ENCODE measurements at places on chromosomes 1 and 21.

- no peak for DNase-seq
Measured at GRCh38 chr1:209710093-209710492, 5.4 kb downstream of the HSD11B1 start.

DNA sequence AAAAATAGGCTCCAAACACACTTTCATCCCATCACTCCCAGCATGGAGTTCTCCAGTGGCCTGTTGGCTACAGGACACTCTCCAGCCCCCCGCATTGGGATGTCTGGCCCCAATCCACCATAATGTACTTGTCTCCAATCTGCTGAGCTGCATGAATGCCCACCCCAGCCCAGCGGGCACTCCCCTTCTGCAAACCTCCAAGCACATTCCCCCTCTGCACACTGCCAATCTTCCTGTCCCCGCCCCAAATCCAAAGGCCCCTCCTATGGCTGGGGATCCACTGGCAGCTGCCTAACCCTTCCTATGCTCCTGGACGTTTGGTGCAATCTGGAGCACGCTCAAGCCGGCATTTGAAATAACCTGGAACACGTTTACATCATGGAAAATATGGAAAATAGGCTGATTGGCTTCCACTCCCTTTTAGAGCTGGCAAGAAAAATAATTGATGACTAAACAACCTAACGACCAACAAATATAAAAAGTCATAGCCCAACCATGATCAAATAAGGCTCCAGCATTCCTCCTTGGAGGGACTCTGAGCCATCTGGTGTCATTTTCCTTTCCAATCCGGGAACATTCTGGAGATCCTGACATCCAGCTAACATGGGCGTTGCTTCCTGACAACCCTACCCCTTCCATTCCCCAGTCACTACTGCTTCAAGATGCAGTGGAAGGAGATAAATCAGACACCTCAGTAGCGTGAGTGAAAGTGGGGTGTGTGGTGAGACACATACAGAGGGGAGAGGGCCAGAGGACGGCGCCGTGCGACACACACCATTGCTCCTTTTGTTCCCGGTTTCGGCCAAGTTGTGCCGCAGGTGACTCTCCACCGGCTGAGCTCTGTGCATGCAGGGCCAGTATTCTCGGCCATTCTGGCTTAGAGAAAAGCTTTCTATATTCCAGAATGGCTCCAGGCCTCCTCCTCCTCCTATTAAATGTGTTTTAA is 41.6 kb downstream of the PDE9A start:
- no peak for DNase-seq

GRCh38 chr1:20727746-20728316 is 4.7 kb downstream of the SH2D5 start:
- DNase-seq: no peak

- no peak for DNase-seq
Measured at GRCh38 chr1:41542196-41542930, 57.9 kb upstream of the EDN2 start.

DNA sequence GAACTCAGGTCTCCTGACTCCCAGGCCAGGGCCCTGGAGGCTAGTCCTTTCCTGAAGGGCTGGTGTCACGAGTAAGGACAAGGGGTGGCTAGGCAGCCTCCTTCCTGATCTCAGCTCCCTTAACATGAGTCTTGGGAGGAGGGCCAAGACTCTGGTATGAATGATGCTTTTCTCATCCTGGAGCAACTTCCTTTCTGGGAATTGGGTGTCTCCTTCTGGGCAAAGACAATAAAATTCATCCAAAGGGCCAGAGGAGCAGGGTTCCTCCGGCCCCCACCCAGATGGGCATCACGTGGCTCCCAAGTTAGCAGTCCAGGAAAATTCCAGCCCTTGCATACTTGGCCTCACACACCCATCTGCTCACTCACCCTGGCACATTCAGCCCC is at the start of gene FAM167B:
FAM167B (plus strand) TSS at position 335 of the 386 bp plus-strand sequence. CDS start 200 bp downstream, outside the sequence.
- DNase-seq: no peak

GRCh38 chr1:147598621-147599361 is 57.5 kb downstream of the BCL9 start:
- peak; percentile 35 for DNase-seq

- DNase-seq: no peak
Measured at GRCh38 chr21:34743831-34744230, 75.0 kb downstream of the CLIC6 start.

DNA sequence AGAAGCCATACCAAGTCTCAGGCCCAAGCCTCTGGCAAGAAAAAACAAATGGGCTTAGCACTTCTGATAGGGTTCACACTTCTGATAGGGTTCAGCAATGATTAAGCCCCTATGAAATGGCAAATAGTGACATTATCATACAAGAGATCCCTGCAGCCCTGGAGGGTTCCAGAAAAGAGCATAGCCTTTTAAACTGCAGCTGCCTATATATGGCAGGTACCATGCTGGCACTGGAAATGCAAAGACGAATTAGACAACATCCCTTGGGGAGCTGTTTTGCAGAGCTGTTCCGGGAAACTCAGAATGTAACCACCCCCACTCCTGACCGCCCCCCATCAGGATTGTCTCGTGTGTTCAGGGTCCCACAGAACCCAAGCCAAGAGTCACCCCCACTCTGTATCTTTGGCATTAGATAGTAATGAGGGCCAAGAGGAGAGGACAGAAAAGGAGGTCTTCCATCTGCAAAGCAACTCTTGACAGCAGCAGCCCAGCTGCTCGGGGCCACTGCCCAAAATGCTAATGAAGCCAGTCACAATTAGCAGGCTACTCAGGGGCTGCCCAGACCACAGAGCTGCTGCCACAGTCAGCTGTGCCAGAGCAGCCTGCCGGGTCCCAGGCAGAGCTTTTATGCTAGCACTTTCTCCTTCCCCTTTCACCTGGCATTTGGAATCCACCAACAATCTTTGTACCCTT is 50.9 kb downstream of the ITPKB start:
- no peak for DNase-seq

DNA sequence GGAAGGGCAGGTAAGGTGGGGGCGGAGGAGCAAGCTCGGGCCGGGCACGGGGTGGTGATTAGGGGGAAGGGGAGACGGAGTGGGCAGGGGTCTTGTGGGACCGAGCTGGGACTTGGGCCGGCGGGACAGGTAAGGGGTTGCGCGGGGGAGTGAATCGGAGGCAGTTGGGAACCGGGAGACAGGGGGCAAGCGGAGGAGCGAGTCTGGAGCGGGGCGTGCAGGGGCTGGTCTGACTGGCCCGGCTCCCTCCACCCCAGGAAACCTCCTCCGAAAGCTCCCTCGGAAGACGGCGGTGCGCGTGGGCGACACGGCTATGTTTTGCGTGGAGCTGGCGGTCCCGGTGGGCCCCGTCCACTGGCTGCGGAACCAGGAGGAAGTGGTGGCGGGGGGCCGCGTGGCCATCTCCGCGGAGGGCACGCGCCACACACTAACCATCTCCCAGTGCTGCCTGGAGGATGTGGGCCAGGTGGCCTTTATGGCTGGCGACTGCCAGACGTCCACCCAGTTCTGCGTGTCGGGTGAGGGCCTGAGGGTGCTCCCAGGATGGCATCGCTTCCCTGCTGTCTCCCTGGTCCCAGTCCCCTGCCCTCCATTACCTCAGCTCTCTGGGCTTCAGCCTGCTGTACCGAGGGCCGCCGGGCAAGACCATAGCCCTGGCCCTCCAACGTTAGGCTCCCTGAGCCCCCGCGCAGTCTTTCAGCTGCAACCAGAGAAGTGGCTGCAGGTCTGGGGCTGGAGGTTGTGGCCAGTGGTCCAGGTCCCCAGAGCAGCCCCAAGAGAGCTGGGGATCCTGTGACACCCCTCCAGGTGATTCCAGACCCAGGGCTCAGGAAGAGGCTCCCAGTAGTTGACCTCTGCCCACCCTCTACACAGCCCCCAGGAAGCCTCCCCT is 6.3 kb downstream of the OBSCN start:
- no peak for DNase-seq

DNA sequence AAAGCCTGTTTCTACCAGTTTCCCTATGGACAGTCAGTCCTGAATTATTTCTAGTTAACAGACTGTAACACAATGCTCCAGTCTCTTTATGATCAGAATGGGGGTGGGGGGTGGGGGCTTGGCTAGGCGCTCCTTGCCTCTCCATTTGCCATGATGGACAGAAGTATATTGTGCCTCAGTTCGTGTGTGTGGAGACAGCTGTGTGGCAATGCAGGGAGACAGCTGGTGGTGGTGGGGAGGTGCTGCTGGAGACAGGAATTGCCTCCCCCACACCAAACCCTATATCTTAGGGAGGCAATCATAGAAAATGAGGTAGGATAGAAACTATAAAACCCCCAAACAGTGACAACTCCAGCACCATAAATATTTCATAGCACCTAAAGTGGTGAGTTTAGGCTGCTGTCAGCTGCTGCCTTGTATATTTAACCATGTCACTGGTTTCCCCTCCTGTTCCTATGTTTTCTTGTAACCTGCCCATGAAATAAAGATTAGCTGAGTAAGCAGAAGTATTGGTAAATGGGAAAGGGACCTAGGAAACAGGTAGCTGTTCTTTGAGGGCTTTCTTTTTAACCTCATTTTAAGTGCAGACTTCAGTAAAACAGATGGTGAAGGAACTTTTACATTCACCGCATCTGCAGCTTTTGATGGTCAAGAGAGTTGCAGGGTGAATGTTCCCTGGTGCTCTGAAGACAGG is 3.4 kb downstream of the PLXNA2 start:
- DNase-seq: no peak

GRCh38 chr1:112265931-112266330 is 130.1 kb upstream of the CTTNBP2NL start:
- DNase-seq: no peak

- DNase-seq: no peak
Measured at GRCh38 chr1:234134878-234135277, 230.4 kb downstream of the SLC35F3 start.

- no peak for DNase-seq
Measured at GRCh38 chr1:22754106-22754768, 43.6 kb downstream of the EPHB2 start.

GRCh38 chr1:27521336-27521831 is 31.4 kb upstream of the WASF2 start:
- peak; percentile 70 for DNase-seq

- no peak for DNase-seq
Measured at GRCh38 chr1:108881369-108881768, 4.6 kb downstream of the GPSM2 start.

DNA sequence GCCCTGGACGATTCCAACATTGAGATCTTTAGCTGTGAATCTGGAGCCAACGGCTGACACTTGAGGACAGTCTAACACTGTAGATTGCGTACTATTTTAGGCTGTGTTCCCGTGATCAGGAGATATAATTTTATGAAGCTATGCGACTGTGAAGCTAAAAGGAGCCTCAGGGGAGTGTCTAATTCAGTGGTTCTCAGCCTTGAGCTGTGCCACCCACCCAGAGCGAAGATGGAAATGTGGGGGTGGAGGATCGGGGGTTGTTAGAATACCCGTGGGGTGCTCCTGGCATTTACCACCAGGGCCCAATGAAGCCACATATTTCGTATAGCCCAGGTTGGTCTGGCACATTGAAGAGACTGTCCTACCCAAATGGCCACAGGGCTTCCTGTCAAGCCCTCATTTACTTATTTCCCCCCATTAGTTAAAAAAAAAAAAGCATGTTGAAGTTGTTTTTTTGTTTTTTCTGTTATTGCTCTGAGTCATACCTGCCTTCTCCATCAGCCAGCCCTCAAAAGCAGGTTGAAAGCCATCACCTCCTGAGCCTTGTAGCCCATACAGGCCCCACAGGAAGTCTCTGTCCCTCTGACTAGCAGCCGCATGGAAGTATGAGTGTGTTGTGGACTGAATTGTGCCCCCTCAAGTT is 141.7 kb downstream of the GALNT2 start:
- peak; percentile 35 for DNase-seq

DNA sequence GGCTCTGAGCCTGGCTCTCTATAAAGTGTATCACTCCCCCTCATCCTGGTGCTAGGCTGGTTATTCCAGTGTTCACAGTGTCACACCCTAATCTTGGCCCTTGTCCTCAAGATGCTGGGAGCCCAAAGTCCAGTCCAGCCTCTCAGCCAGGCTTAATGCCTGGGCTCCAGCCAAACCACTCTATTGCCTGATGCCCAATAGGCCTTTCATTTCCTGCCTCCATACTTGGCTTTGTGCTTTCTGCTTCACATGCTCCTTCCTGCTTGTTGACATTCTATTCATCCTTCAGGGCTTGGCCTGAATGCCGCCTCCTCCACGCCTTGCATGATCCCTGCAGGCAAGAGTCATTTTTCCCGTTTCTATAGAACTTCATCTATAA is 1.7 kb downstream of the KLHDC8A start:
- DNase-seq: no peak

GRCh38 chr1:197399755-197400521 is 131.9 kb downstream of the CRB1 start:
- DNase-seq: no peak

- no peak for DNase-seq
Measured at GRCh38 chr1:213938776-213939175, 49.0 kb upstream of the PROX1 start.
